ENCODE measurements at places on chromosomes 5 and 9.
A peak's percentile ranks its signal among the peaks of the same experiment; 100 is the strongest.

DNA sequence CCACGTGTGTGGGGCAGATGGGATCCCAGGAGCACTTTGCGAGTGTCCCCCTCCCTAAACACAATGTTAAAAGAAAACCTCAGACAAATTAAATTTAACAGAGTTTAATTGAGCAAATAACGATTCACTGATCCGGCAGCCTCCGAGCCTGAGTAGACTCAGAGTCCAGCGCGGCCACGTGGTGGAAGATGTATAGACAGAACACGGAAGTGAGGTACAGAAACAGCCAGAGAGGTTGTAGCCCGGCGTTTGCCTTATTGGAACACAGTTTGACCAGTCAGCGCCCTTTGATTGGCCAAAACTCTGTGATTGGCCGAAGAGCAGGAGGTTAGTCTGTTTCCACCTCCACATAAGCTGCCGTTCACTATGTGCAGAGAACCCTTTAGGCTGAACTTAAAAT, 363.0 kb upstream of the IRX2 start:
- no peak for DNase-seq

DNA sequence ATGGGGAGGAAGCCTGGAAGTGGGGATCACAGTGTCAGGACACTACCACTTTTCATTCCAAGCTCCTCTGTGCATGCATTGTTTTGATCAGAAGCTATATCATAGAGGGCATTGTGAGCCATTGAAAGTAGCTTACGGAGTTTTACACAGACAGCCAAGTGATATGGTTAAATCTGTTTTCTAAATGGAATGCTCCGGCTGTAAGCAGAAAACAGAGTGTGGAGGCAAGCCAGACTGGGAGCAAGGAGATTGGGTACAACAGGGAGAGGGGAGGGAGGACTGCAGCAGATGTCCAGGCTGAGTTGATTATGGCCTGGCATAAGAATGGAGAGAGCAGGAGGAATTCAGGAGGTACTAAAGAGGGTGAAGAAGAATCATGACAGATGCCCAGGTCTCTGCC, 15.5 kb upstream of the SOWAHA start:
- DNase-seq: no peak

GRCh38 chr5:150595466-150596031, 44.9 kb upstream of the SYNPO start:
- no peak for DNase-seq

DNA sequence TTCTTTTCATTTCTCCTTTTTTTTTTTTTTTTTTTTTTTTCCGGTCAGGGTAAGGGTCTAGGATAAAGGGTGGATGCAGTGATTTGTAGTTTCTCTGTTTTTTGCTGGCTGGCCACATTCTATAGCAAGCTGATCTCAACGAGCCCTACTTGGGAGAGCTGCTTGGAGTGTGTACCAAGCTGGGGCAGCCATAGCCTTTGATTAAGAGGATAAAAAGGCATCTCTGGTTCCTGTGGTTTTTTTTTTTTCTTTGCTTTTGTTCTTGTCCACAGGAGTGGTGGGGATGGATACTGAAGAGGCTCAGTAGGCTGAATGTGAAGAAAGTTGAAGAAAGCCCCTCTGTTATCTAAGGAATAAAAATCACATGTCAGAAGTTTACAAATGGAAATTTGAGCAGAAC, 955.3 kb upstream of the WWC1 start:
- DNase-seq: no peak

- no peak for DNase-seq
Observed at GRCh38 chr9:97556721-97557605, 55.5 kb downstream of the TMOD1 start.

DNA sequence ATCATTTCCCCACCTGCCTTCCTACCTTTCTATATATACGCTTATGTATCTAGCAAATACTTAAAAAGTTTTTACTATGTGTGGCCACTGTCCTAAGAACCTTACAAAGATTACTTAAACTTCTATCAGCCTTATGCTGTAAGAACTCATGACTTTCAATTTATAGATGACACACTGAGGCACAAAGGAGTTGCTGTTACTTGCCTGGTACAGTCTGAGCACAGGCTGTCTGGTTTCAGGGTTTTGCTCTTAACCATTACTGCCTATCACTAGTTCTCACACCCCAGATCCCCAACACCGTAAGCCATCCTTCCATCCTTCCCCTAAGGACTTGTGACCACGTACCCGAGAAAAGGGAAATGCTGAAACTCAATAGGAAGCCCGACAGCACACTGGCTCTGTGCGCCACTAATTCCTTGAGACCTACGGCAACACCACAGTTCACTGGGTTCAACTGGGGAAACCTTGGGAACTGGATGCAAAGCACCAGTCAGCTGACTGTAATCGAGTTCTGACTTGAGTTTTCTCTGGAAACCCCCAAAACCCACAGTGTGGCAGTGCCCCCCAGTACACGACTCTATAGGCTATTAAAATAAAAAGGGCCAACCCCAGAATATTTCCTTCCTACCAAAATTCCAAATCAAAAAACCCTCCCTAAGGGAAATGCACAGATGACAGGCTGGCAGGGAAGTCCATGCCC, 56.0 kb downstream of the AUH start:
- no peak for DNase-seq

- no peak for DNase-seq
Observed at GRCh38 chr9:129225815-129226214, 47.8 kb upstream of the IER5L start.

- no peak for DNase-seq
Observed at GRCh38 chr5:138926257-138926656, 51.1 kb upstream of the LRRTM2 start.

- no peak for DNase-seq
Observed at GRCh38 chr5:1840741-1841521, 39.7 kb downstream of the NDUFS6 start.

- DNase-seq: no peak
Observed at GRCh38 chr5:175681968-175682340, 24.1 kb downstream of the HRH2 start.

GRCh38 chr5:140362875-140363630, 3.1 kb downstream of the SLC4A9 start:
- DNase-seq: peak; percentile 76

DNA sequence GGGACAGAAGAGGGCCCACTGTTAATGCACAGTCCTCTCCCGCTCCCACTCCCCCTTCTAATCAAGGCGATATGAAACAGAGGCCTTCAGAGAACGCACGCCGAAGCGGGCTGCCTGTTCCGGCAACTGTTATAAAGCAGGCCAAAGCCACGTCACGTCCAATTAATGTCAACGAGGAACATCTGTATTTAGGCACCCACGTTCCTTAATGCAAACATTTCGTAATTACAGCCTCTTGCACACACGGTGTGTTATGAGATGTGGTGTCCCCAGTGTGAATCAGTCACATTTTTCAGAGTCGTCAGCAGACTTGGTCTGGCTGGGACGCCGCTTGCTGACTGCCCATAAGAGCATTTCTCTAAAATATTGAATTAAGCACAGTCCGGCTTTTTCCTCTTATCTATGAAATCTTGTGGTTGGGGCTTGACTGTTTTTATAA, 339.0 kb downstream of the NSG2 start:
- no peak for DNase-seq

DNA sequence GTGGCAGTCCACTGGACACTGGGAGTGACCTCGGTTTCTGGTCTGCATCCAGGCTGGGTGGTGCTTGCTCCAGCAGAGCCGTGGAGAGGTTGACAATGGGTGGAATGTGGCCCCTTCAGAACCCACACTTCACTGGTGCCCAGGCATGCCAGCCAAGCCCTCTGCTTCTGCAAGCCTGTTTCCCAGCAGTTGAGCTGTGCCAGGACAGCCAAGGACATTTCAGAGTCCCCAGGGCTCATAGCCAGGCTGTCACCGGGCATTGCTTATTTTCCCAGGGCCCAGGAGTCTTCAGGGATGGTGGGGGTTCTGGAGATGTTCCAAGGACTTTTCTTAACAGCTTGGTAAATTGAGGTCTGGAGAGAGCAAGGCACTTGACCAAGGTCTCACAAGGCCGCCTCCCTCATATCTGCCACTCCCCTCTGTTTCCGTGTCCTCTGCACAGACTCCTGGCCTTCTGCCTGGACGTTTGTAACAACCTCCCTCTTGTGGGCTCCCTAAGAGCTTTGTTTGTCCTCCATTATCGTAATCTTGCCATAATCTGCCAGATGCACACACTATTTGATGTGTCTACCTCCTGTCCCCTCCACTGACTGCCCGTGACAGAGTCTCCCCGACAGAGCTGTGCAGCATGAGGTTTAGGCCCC, 3.8 kb upstream of the NDST1 start:
- DNase-seq: no peak

DNA sequence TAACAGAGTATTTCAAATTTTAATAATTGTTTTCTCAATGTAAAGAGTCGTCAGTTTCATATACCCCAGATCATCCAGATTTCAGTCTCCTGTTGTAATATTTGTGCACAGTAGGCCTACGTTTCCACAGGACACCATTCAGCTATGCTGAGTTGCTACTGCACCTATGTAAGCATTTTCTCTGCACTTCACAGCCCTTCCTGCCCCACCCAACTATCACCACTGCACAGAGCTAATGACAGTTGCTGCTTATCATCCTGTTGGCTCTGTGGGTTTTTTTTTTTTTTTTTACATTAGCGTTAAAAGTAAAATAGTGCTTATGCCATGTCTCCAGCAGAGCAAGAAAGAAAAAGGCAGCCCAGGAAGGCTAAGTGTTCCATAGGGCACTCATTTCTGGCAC, 5.9 kb upstream of the PRKACG start:
- no peak for DNase-seq

DNA sequence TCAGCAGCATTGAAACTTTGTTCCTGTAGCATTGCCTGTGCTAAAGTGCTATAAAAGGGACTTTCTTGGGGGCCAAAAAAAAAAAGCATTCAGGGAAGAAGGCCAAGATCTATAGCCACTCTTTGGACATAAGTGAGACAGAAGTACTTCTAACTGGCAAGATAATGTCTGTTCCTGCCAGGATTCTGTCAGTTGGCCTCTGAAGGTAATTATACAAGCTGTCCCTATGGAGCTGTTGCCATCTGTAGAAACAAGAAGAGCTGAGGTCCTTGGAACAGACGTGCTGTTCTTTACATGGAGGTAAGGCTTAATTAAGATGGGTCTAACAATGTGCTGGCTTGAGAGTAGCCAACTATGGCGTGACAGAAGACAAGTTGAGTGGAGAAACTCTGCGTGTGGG, 9.7 kb downstream of the KIF20A start:
- DNase-seq: no peak

DNA sequence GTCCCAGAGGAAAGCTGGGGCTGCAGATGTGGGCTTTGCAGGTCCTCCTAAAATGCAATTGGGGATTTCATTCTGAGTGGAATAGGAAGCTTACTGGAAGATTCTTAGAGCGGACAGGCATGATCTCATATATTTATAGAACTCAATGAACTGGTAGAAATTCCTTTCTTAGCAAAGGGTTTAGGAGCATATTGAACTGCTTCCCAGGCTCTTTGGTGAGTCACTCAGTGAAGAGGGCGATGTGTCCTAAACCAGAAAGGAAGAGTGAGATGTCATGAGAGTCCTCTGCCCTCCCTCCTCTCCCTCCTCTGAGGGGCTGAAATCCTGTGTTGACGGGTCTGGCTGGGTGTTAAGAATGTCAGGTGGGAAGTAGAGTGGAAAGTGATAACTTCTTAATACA, 26.3 kb upstream of the SEMA6A start:
- DNase-seq: no peak

- no peak for DNase-seq
Observed at GRCh38 chr9:70135176-70135575, 91.5 kb downstream of the MAMDC2 start.
